Activated naive CD4-positive, alpha-beta T cell treated with anti-CD3 and anti-CD28 coated beads, Interleukin-2, amount 10 ng/mL, durations not matched to agents 5 hours and 36 hours (primary cell): ENCODE measurements at places on chromosomes 6 and 20. TPM values are rescaled to one million over a fixed set of nuclear protein-coding genes. Genes with fewer than 3 reads are reported as not detected.

Gene HLA-DQB2
- not detected for total RNA-seq

Gene CCN5
- not detected for total RNA-seq

Gene OR2J3
- not detected for total RNA-seq

Gene TINAG
- not detected for total RNA-seq

Gene KHDC1
- 2.8 TPM for total RNA-seq

Gene CLDN20
- total RNA-seq = not detected

Gene DEFB129
- not detected for total RNA-seq

Gene ENPP1
- not detected for total RNA-seq

Gene SLC13A3
- not detected for total RNA-seq

Gene TTBK1
- total RNA-seq = 0.03 TPM

Gene MYBL2
- 65.7 TPM for total RNA-seq

Gene ECT2L
- total RNA-seq = not detected

Gene GCNT2
- 4.6 TPM for total RNA-seq

Gene SLC17A1
- total RNA-seq = not detected

Gene MCHR2
- total RNA-seq = not detected

Gene MMP24
- total RNA-seq = not detected

Gene RIPOR3
- total RNA-seq = not detected

Gene TAGAP
- total RNA-seq = 65.5 TPM

Gene BNIP5
- not detected for total RNA-seq

Gene DDX43
- total RNA-seq = 0.46 TPM

Gene FABP7
- total RNA-seq = not detected

Gene HLA-DPA1
- 32.4 TPM for total RNA-seq

Gene COX4I2
- total RNA-seq = not detected

Gene JPH2
- 0.10 TPM for total RNA-seq

Gene SLC35B3
- 13.8 TPM for total RNA-seq

Gene SLC17A3
- not detected for total RNA-seq

Gene BPIFB4
- total RNA-seq = not detected

Gene GPR63
- total RNA-seq = 2.2 TPM

Gene SEL1L2
- not detected for total RNA-seq

Gene SNAP91
- total RNA-seq = not detected

Gene ADGRB3
- total RNA-seq = not detected

Gene SCRT2
- total RNA-seq = not detected

Gene GTF3C6
- total RNA-seq = 79.1 TPM

Gene CDKAL1
- total RNA-seq = 20.0 TPM

Gene ADGRF1
- total RNA-seq = not detected

Gene FAM209B
- total RNA-seq = 1.3 TPM

Gene EPB41L1
- total RNA-seq = not detected

Gene ARMH2
- total RNA-seq = 2.6 TPM

Gene CD93
- 0.30 TPM for total RNA-seq

Gene CGA
- total RNA-seq = not detected

Gene ZNF831
- 10.8 TPM for total RNA-seq

Gene MAK
- total RNA-seq = 0.10 TPM
